ENCODE measurements at places on chromosomes 2 and 18.

DNA sequence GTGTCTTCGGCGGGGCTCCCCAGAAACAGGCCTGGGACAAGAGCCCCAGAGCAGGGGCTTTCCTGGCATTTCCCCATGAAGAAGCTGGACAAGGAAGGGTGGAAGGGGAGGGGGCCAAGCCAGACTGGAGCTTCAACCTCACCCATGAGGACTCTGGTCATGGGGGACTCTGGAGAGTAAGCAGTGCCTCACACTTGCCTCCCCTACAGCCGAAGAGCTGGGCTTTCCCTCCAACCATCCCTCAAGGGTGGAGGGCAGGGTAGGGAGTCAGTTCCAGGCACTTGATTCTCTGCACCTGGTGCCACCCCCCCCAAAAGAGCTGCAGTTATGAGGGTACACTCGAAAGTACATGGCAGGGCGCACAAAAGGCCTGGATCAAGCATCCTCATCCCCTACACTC lies 246.6 kb downstream of the TFCP2L1 start:
- DNase-seq: no peak

GRCh38 chr2:464562-465309 lies 176.8 kb upstream of the ALKAL2 start:
- DNase-seq: no peak

GRCh38 chr2:234955971-234956509 lies 4.2 kb downstream of the SH3BP4 start:
- no peak for DNase-seq

DNA sequence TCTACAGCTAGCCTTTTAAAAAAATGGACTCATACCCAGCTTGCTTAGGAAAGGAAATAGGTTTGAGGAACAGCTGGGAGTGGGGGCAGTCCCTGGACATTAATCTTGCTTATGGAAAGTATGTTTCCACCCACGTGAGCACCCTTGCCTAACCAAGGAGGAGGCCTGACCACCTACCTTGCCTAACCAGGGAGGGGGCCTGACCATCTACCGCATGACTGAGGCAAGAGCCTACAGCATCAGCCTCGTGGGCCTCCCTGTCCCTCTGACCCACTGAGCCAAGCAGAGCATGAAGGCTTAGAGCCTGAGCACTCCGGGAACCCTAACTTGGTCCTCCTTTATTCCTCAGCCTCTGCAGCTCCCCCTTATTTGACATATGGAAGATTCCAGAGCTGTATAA lies 20.2 kb downstream of the PRKAG3 start:
- no peak for DNase-seq

- DNase-seq: no peak
Measured at GRCh38 chr18:72637299-72637698, 93.2 kb upstream of the CBLN2 start.

- no peak for DNase-seq
Measured at GRCh38 chr18:70243131-70243929, 37.8 kb upstream of the RTTN start.

GRCh38 chr2:212477571-212477970 lies 61.0 kb downstream of the ERBB4 start:
- DNase-seq: no peak

DNA sequence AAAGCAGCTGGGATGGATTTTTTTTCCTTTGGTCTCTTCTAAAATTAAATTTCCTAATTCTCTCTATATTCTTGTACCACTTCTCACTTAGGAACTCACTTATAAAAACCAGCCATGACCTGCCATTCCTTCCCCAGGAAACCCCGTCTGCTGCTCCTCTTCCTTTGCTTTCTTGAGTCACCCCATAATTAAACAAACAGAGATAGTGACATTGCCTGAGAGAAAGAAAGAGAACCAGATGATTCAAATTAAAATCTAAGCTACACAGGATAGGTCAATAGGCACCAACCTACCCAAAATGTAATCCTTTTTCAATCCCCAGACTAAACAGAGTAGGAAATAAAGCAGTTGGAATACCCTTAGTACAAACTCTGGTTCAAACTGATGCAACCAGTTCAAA lies 9.7 kb downstream of the STK39 start:
- no peak for DNase-seq

DNA sequence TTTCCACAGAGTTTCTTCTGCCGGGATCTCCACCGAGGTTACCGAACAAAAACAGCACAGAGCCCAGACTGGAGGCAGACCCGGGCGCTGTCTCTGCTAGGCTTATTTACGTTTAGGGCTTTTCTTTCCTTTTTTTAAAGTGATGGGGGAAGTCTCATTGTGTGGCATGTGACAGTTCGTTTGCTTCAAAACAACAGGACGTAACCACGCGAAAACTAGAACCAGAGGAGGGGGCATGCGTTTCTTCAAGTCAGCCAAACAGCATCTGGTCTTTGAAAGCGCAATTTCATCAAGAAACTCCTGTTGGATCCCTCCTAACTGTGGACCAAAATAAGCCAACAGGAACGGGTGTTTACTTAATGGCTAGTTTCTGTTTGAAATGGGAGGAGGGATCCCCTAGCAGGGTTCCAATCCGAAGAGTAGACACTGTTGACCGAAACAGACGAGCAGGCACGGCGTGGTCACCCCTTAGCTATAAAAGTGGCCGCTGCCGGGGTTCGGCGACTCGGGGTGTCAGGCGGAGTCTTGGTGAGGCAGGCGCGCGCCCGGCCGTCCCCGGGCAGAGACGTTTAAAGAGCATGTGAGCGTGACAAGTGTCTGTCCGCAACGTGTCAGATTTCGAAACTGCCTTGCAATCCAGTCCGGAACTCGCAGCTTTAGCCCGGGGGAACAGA lies 997 bp upstream of the TGIF1 start:
- peak; percentile 91 for DNase-seq

DNA sequence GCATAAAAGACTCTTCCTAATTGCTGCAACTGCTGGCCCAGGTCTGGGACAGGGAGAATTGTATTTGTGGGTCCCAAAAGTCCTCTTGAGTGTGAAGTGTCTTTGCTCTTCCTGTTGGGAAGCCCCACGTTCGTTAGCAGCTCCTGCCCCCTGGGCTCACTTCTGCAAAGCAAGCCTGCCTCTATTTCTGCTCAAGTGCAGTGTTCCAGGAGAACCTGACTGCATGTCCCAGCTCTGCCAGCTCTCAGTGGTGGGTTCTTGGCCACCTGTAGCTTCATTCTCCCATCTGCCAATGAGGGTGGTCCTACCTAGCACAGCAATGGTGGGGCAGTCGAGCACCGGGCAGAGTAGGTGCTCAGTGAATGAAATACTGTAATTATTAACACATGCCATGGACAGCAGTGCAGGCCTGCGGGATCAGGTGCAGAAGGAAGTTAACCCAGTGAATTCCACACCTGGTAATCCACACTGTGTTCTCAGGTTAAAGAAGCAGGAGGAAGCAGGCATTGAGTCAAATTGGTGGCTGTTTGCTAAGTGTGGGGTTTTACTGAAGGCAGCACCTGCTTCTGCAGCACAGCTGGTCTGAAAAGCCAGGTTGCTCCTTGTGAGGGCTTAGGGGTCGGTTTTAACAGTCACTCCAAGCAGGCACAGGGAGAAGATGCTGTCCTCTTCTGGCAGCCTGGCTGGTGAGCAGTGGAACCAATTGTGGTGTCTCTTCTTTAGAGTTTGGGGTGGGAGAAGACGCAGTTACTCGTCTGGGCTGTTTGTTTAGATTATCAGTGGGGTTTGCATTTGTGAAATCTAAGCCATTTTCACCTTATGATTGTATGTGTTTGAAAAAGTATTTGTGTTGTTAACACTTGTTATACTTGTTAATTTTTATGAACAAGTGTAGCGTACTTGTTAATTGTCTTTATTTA lies 54.3 kb downstream of the DGKD start:
- no peak for DNase-seq

DNA sequence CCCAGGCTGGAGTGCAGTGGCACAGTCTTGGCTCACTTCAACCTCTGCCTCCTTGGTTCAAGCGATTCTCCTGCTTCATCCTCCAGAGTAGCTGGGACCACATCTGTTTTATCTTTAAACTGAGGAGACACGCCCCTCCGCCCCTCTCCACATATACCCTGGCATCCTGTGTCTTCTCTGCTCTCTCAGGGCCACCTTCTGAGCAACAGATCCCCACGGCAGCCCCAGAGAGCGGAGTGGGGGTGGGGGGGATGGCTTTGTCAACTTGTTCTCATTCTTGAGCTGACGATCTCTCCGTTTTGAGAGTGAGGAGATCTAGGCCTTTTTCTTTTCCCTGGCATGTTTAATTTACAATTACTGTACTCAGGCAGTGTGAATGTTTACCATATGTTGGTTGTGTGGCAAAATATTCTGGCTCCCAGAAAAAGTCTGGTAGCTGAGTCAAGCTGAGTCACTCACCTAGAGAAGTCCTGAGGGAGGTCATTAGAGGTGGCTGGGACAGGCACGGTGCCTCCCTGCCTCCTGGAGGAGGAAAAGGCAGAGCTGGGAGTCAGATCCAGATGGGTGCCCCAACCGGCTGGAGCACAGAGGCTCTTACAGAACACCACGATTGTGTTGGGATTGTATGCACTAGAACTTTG lies 19.5 kb upstream of the ID2 start:
- DNase-seq: no peak

DNA sequence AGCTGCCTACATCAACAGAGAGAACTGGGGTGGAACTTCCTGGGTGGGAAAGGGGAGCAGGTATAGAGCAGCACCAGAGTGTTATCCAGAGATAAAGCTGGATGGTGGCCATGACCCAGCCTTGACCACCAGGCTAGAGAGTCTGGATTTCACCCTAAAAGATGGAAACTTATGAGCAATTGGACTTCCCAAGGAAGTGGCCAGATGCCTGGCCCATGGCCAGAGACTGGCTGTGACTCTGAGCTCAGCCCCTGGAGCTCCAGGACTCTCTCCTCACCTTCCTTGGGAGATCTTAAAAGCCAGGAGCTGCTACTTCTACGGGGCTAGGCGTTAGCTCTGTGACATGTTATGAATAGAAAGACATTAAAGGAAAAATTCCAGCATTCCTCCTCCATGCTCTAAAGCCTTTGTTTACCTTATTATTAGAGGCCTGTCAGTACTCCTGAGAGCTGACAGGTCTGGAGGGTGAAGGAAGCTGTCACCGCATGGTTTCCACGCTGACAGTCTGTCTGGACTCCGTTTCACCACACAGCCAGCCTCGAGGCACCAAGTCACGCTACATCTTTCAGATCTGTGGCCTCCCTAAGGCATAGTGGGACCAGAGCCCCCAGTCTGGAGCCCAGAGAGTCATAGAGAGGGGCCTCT lies 260.0 kb upstream of the SIX2 start:
- DNase-seq: no peak

DNA sequence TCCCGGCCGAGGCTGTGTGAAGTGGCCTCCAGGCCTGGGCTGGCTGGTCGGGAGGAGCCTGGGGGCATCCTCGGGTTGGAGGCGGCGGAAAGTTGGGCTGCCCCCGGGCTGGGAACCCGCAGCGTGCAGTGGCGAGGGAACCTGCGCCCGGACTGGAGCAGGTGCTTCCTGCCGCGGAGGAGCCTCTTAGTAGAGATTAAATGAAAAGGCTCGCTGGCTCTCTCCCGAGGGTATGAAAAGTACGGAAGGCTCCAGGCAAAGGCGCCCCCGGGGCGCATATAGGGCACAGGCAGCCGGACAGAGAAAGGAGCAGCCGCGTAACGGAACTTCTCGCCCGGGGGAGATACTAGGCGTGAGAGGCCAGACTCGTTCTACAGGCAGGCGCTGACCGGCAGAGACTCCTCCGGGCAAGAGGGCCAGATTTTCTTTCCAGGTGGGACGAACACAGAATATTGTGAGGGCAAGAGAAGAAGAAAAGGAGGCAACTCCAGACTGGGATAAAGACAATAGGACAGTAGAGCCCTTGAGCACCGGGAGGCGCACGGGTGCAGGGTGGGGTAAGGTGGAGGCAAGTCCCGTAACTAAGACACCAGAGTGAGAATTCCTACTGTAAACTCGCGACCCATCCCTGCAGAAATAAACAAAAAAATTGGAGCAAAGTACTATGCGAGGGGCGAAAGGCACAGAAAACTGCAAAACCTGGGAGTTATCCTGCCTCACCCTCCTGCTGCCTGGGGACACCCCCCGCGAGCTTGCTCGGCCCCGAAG lies 816 bp downstream of the CDH2 start:
- DNase-seq: no peak

GRCh38 chr2:31277621-31278020 lies 43.7 kb downstream of the EHD3 start:
- DNase-seq: no peak

GRCh38 chr2:233165543-233165894 lies 86.0 kb upstream of the ATG16L1 start:
- DNase-seq: no peak

- no peak for DNase-seq
Measured at GRCh38 chr2:142754182-142754581, 123.3 kb upstream of the KYNU start.

DNA sequence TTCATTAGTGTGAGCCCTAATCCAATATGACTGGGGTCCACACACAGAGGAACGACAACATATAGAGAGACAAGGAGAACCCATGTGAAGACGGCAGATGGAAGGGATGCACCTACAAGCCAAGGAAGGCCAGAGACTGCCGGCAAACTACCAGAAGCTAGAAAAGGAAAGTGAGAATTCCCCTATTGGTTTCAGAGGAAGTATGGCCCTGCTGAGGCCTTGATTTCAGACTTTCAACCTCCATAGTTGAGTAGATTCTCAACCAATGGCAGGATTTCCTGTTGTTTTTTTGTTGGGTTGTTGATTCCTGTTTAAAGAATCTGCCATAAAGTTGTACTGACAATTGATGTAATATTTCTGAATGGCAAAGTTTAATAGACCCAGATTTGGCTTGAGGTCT lies 241.5 kb downstream of the SATB2 start:
- DNase-seq: no peak

DNA sequence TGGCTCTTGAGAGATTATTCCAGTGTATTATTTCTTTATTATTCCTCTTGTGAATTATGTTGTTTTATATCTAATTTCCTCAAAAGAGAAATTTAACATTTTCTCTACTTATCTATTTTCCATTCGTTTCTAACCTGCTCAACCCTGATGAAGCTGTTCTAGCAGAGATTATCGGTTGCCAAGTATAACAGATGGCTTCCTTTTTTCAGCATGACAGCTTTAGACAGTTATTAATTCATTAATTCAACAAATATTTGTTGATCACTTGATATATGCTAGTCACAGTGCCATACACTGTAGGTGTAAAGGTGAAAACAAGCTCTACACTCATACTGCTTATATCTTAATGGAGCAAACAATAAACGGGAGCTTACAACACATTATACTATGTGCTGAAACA lies 137.9 kb upstream of the UBE2E3 start:
- DNase-seq: no peak

- no peak for DNase-seq
Measured at GRCh38 chr2:215791481-215791937, 221.8 kb downstream of the MREG start.

DNA sequence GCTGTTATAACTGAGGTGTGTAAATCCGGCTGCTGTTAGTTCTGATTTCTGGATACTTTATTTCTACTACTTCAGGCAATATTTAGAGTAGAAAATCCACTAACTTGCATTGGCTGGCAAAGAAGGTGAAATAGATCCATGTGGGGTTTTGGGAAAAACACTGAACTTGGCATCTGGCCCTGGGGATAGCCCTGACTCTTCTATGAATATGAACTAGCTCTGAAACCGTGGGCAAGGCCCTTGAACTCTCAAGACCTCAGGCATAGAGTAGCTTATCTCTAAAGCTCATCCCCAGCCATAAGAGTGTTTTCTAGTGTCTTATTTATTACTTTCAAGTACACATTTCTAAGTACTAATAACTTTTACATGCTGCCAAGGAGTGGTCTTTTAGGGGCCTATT lies 25.8 kb downstream of the PARD3B start:
- DNase-seq: no peak

- no peak for DNase-seq
Measured at GRCh38 chr2:124725187-124725586, 700.1 kb downstream of the CNTNAP5 start.
